Lung microvascular endothelial cell (primary cell): ENCODE measurements at places on chromosomes 16 and 17. TPM values are rescaled to one million over a fixed set of nuclear protein-coding genes. Genes with fewer than 3 reads are reported as not detected.

- peak; percentile 85 for DNase-seq
These were observed 137.9 kb downstream of the CDH11 start for GRCh38 chr16:64983963-64984362.

DNA sequence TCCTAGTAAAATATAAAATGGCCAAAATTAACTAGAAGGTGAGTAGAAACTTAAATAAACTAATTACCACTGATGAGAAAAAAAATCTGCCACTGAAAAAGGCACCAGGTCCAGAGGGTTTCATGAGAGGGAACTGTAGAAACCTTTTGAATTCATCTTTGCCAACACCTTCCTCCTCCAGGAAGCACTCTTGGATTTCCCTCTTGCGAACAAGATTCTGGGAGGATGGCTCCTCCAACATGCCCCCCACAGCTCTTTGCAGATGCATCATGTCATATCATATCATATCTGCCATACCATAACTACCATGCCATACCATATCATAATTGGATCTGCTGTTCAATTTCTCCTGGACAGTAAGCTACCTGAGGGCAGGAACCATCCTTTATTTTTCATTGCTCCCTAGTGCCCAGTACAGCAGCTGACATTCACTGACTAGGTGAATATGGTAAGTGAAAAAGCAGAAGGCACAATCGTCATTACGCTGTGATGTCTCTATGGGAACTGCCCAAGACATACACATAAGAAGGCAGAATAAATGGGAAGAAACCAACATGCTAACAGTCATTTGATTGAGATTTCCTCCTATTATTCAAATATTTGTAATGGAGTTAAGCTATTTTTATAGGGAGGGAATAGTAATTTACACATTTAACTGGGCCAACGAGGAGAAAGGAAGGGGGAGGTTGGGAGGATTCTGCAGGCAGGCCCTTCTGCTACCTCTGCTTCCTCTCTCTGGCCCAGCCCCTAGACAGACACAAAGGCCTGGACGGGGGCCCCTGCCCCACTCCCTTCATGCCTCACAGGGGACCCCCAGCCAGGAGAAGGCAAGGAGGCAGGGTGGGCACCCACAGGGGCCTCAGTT lies 110.1 kb upstream of the SMURF2 start:
- DNase-seq, result peak; percentile 52

The HOXB8 gene
- total RNA-seq, result 0.22 TPM in 1 of 2 replicates, not detected in the other

- no peak for DNase-seq
These were observed 691.6 kb downstream of the WWOX start for GRCh38 chr16:78791011-78791410.

The KRTAP2-1 gene
- total RNA-seq, result not detected in 2 replicates

The SULT1A1 gene
- 0.40 and 3.9 TPM in 2 replicates for total RNA-seq

The UMOD gene
- not detected in 2 replicates for total RNA-seq

- DNase-seq, result peak; percentile 35
These were observed 148.3 kb downstream of the KATNIP start for GRCh38 chr16:27698266-27698665.

DNA sequence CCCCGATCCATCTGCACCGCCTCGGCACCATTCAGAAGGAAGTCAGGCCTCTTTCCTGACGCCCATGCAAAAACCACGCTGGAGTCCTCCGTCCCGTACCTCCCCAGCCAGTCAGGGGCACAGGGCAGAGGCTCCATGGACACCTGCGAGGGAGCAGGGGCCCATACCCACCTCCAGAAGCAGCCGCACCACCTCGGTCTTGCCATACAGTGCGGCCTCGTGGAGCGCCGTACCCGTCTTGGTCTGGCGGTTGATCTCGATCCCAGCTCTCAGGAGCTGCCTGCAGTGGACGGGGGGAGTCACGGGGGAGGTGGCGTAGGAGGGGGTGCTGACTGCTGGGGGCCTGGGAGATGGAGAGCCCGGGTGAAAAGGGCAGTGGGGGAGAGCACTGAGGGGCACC lies 9.2 kb downstream of the CASKIN2 start:
- no peak for DNase-seq

DNA sequence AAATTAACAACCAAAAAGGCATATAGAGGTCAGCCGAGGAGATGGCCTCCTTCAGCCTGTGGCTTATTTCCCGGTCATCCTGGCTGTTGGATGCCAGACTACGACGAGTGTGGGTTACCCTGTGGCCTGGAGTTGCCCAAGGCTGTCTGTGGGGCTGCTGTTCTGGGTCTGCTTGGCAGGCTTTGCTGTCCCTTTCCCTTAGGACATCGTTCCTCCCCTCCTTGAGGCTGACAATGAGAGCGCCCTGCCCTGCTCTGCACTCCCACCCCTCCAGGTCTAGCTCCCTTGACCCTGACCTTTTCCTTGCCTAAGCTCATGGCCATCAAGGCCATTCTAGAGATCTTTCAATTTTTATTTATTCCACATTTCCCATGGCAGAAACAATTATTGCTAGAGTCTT lies 1.9 kb upstream of the CBFB start:
- DNase-seq, result no peak

The ZSCAN10 gene
- under 0.01 TPM in 1 of 2 replicates, not detected in the other for total RNA-seq

DNA sequence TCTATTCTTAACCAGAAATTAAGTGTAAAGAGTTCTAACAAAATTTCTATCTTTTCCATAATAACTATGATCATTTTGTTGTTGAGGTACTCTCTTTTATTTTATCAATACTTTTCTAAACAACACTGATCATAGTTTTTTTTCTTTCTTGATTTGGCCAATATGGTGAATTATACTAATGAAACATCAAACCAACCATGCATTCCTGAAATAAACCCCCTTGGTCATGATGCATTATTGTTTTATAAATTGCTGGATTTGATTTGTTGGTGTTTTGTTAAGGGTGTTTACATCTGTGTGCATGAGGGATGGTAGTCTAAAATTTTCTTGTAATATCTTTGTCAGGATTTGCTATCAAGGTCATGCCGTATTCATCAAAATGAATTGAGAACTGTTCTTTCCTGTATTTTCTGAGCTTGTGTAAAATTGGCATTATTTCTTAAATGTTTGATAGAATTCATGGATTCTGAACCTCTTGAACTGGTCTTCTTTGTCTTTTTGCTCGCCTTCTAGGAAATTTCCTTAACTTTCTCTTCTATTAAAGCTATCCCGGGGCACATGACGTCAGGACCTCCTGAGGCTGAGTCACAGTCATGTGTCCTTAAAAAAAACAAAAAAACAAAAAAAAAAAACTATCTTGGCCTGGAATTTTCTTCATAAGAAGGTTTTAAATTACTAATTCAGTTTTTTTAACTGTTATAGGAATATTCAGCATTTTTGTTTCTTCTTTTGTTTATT lies 3.9 kb upstream of the TRIM25 start:
- peak; percentile 74 for DNase-seq

The RSKR gene
- 2.2 and 3.2 TPM in 2 replicates for total RNA-seq

DNA sequence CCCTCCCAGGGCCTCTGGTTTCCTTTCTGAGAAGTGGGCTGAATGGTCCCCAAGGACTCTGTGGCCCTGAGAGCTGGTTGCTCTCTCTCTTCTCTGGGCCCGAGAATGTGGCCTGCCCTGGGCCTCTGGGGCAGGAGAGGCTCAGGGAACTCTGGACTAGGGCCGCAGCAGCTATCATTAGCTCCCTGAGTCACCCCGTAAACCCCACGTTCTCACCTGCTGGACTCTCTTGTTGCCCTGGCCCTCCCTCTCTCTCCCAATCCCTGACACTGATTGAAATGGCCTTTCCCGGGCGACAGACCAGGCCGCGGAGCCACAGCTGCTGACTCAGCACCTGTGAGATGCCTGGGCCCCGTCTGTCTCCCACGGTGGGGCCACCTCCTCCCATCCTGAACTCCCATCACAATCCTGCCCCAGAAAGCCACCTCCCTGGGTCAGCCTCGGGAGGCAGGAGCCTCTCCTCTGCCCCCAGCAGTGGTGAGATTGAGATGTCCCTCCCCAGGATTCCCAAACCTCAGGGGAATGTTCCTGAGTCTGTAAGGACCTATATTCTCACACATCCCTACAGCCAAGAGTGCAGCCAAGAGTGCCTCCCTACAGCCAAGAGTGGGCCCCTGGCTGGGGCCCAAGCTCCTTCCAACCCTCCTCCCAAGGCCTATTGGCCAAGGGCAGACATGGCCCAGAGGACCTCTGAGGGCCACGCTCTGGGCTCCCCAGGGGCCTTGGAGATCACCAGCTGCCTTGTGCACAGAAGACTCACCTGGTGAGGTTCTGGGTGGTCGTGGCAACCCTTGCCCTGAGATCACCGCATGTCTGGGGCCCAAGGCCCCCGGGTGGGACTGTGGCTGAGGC lies 470 bp downstream of the TRPV3 start:
- DNase-seq, result no peak

The CCDC144A gene
- total RNA-seq, result under 0.01 and 2.6 TPM in 2 replicates

The HAS3 gene
- 1.4 and 1.7 TPM in 2 replicates for total RNA-seq
